Activated CD4-positive, alpha-beta T cell treated with anti-CD3 and anti-CD28 coated beads for 36 hours (primary cell): ENCODE measurements at places on chromosomes 6 and 20.

DNA sequence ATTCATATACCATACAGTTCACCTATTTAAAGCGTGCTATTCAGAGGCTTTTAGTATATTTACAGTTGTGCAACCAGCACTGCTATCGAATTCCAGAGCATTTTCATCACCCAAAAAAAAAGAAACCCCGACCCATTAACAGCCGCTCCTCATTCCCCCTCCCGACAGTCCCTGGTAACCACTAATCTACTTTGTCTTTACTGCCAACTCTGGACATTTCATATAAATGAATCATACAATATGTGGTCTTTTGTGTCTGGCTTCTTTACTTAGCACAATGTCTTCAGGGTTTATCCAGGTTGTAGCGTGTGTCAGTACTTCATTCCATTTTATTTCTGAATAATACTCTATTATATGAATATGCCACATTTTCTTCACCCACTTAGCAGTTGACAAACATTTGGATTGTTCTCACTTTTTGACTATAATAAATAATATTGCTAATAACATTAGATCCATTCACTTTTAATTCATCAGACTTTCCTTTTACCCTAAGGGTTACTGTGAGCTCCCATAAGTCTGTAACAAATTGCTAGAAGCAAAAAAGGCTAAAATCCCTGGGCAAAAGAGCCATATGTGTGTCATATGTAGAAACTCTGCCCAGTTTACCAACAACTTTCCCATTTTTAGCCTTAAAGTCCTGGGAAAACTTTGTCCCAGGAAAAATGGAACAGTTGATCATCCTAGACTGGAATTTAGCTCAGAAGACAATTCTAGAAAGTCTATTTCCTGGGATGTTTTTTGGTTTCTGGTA, 23.2 kb upstream of the ROS1 start:
- no peak for DNase-seq

GRCh38 chr20:33387177-33387576, 14.1 kb downstream of the CDK5RAP1 start:
- no peak for DNase-seq

GRCh38 chr6:135266675-135267074, 85.6 kb downstream of the MYB start:
- DNase-seq = no peak

GRCh38 chr6:35603326-35604202, 85.2 kb downstream of the FKBP5 start:
- DNase-seq = no peak

DNA sequence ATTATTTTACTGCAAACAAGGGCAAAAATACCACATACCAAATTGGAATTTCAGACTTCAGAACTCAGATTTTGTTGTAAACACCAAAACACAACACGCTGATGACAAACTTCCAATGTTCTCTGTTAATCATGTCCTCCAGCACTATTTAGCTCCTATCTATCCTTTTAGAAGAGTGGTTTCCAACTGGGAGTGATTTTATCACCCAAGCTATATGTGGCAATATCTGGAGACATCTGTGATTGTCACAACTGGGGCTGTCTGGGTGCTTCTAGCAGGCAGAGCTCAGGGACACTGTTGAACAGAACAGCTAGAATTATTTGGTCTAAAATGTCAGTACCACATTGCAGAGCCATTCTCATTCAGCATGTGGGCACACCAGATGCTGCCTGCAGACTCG, 244.6 kb downstream of the FOXC1 start:
- no peak for DNase-seq

DNA sequence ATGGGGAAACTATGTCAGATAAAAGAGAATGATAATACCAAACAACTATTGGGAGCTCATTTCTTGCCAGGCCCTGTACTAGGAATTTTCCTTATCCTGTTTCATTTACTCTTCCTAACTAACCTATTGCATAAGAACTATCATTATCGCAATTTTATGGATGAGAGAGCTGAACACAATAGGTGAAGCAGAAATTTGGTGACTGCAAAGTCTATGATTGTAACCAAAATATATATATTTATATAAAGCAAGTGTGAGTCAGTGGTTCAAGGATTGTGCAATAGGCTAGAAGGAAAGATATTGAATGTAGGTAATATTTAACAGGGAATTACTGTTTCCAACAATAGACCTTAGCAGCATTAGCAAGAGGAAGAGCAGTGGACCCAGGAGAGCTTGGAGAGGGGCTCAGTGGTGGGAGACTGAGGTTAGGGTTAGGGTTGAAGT, 181.1 kb upstream of the TENT5A start:
- DNase-seq = no peak

- no peak for DNase-seq
Measured at GRCh38 chr6:142307963-142308748, 6.3 kb downstream of the ADGRG6 start.

DNA sequence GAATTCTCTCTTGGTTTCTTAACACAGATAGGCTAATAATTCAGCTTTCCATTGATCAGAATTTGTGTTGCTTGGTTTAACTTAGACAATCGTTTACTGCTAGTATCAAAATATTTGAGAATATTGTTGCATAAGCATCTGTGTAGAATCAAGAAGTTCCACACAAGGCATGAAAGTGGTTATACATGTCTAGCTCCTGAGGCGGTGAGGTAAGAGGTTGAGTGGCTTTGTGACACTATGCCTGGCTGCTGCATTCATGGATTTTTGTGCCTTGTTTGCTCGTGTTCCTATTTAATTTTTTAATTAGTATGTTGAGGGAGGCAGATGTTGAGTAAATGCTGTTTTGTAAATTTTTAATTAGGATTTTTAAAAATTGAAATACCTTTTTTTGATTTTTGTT, 10.2 kb downstream of the PKIB start:
- DNase-seq = no peak

GRCh38 chr6:80522576-80522975, 416.1 kb downstream of the BCKDHB start:
- DNase-seq = no peak

DNA sequence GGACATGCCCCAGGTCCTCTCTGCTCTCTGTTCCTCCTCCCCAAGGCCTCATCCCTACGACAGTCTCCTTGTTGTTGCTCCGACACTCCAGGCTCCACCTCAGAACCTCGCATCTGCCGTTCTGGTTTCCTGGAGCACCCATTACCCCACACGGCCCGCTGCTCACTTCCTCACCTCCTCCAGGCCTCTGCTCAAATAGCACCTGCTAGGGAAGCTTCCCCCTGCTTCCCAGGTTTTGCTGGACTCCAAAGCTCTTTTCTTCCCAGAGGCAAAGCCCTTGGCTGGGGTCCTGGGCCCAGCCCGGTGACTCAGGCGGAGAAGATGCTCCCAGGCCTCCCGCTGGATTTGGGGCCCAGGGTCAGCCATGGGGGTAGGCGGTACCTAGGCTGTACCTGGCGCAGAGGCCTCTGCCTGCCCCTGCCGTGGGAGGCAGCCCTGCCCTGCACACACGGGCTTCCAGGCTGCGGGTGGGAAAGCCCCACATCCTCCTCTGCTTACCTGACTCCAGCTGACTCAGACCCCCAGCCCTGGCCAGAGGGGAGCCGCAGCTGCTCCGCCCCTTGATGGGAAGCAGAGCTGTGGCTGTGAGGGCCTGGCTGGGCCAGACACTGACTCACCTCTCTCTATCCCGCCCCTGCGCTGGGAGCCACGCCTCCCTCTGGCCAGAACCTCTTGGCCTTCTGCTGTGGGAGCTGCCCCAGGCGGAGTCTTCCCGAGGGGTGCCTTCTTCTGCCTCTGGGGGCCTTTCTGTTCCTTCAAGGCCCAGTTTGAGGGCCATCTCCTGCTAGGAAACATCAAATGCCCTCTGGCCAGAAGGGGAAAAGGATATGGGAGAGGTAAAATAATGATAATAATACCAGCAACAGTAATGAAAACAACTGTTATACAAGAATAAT, 130.5 kb downstream of the CEBPB start:
- DNase-seq = peak; percentile 65

GRCh38 chr6:132863895-132864294, 49.5 kb downstream of the RPS12 start:
- DNase-seq = no peak
